Stimulated activated CD4-positive, alpha-beta T cell treated with anti-CD3 and anti-CD28 coated beads, Interleukin-2, amount 100 ng/mL, for 48 hours (primary cell): ENCODE measurements at places on chromosomes 2 and 18.

- no peak for DNase-seq
Observed at GRCh38 chr2:67660871-67661270, 263.7 kb downstream of the ETAA1 start.

- peak; percentile 61 for DNase-seq
Observed at GRCh38 chr2:75627902-75628504, 18.6 kb upstream of the MRPL19 start.

GRCh38 chr2:84919885-84920580 lies 14.6 kb downstream of the TMSB10 start:
- DNase-seq: no peak

DNA sequence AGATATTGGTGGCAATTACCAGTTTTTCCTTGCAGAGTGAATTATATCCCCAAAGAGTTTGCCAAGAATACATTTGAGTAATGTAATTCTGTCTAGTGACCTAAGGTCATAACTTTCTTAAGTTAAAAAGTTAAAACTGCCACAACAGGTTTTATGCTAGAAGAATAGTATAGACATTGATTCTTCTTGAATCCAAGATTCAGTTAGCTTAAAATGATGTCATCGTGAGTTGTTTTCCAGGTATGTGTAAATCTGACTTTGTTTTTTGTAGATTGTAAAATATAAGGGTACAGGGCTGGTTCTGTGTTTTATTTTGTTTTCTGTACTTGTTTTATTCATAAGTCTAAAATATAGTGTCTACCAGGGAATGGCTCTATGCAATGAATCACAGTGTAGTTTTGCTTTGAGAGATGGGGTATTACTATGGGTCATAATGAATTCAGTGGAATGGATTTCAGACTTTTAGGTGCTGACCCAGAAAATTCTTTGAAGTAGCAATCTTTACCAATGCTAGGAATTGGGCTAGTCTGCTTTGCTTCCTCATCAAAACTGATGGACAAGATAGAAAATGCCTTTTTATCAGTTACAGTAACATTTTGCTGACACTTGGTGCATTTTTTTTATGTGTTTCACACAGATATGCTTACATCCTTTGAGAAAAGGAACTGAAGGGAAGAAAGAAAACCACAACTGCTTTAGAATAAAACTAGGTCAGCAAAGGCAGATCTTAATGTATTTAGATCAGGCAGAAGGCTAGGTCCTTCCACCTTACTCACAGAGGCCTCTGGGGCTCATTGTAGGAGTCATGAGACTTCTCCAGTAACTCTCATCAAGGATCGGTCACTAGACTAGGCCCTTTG lies 20.8 kb upstream of the MGAT5 start:
- DNase-seq: no peak

DNA sequence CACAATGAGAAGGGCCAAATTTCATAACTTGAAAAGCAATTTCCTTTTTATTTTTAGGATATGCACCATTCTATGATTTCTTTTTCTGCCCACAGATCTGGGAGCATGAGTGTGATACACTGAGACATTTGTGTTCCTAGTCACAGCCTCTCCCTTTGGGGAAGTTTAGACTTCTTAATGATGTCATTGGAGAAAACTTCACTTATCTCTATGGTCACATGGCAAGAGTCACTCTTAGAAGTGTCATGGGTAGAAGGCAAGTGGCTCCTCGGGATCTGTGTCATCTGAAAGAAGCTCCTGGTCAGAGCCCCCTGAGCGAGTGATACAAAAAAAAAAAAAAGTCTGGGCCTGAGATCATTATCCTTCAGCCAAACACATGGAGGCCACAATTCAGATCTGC lies 62.5 kb upstream of the LGALSL start:
- DNase-seq: no peak

DNA sequence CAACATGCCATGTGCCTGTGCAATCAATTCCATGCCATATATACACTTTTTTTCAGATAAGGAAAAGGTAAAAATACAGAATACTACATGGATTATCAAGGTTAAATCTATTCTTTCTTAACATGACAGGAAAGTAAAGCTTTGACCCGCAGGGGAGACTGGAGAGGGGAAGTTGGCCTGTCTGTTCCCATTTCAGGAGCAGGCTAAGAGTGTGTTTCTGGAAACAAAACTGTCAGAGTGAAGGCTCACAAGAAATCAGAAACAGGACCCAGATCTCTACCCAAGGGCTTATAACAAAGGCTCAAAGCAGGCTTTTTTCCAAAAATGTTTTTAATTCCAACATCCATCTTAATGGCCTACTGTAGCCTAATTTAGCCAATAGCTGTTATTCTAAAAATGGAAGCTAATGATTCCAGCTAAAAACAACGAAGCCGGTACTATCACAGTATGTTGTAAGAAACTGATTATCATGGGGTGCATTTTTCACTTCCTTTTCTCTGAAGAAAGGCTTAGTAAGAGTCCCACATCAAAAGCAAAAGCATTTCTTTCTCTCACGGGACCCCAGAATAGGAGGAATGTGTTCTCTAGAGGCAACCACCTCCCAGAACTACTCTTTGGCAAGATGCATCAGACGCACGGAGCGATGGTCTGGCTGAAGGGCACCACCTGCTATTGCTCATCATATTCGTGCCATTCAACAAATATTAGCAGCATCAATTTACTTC lies 41.4 kb downstream of the FECH start:
- no peak for DNase-seq

- no peak for DNase-seq
Observed at GRCh38 chr2:27376866-27377617, 3.5 kb downstream of the ZNF513 start.

DNA sequence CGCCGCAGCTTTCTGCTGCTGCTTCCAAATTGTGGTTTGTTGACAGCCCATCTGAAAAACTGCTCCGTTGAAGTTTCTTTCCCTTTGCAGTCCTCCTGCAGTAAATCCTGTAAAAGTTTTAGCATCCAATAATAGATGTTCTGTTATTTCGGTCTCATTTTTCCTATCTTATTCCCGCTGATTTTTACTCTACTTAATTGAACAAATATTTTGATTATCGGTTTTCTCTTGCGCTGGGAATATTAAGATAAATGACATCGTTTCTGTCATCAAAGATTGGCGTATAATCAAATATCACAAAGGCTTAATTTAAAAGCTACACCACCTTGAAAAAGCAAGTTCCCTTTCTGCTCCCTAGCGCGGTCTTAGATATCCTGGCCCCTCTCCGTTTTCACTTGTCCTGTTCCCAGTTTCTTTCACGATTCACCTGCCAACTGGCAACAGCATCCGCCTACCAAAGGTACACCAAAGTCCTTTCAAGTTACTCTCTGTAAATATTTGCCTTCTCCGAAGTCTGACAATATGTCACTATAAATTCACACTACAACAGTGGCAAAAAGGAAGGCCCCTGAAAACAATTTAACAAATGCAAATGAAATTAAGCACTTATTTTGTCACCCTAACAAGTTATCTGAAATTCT lies 1.0 kb upstream of the STRN start:
- DNase-seq: no peak

- no peak for DNase-seq
Observed at GRCh38 chr2:176755537-176756135, 457.0 kb upstream of the HNRNPA3 start.

- DNase-seq: no peak
Observed at GRCh38 chr2:175792199-175792598, 209.9 kb downstream of the LNPK start.

- no peak for DNase-seq
Observed at GRCh38 chr2:937530-937929, 13.1 kb upstream of the SNTG2 start.

DNA sequence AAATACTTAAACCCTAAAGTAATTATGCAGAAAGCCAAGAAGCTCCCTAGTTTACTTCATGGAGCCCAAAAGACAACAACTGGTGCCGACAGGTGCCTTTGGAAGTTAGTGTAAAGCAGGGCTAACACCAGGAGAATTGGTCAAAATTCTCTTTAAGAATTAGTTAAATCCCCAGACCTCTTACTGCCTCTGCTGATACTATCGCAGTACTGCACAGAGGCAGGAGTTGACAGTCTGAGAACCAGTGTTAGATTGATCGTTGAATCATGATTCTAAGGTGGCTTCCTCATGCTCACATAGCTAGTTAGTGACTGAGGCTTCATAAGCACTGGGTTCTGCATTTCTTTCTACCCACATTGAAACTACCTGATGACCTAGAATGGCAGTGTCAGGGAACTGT lies 445.0 kb downstream of the XIRP2 start:
- DNase-seq: no peak

GRCh38 chr2:191065785-191066184 lies 51.8 kb upstream of the STAT1 start:
- DNase-seq: no peak

DNA sequence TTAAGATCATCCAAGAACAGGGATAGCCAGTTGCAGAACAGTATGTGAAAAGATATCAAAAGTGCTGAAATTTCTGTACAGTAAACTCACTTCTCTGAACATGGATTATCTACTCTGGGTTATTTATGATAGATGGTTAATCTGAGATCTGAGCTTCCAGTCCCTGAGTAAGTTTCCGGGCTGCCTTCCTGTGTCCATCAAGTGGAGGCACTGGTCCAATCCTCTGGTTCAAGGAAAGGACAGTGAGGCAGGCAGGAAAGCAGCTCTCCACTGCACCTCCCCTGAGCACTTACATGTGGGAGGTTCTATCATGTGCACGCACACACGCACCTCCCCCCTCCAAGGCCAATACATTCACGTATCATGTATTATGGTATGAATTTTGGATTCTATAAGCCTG lies 32.5 kb downstream of the GPR45 start:
- no peak for DNase-seq

DNA sequence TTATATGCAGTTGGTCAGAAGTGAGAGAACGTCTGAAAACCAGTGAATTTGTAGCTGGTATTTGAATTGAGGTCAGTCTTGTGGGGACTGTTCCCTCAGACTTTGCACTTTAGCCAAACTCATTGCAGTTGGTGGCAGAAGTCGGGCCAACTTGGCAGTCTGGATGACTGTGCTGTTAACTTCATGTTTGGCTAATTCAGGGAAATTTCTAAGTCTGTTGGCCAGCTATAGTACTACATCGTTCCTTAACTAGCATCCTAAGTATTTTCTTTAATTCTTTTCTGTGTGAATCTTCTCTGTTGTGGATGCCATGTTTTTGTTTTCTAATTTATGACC lies 806.8 kb upstream of the GCFC2 start:
- no peak for DNase-seq

DNA sequence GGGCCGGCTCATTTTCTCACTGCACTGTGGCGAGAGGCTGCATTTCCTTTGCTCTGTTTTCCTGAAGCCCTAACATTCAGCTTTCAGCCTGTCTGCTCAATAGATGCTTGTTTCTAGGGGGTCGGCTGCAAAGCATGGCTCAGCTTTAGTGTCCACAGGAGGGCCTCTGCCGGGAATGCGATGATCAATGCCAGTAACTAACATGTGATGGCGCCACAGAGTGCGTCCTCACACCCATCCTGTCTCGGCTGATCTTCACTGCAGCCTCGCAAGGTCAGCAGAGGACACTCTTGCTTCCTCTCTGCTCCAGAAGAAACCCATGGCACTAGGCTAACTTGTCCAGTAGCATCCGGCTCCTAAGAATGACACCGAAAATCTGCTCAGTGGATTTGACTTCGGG lies 156.4 kb upstream of the PXDN start:
- no peak for DNase-seq

- DNase-seq: no peak
Observed at GRCh38 chr2:32474381-32474780, 117.6 kb downstream of the BIRC6 start.

DNA sequence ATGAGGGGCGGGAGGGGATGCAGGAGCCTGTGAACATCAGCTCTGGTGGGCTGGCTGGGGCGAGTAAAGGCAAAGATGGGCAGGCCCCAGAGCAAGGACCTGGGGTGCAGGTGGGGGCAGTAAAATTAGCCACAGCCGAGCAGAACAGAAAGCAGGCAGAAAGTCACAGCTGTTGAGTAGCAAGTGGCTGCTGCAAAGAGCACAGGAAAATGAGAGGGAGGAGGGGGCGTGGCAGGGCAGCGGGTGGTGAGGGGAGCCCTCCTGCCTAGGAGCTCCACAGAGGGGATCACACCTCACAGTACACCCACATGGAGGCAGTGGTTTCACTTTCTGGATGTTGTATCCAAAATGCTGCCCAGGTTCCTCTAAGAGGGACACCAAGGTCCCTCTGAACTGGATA lies 79.6 kb downstream of the LBH start:
- DNase-seq: no peak

DNA sequence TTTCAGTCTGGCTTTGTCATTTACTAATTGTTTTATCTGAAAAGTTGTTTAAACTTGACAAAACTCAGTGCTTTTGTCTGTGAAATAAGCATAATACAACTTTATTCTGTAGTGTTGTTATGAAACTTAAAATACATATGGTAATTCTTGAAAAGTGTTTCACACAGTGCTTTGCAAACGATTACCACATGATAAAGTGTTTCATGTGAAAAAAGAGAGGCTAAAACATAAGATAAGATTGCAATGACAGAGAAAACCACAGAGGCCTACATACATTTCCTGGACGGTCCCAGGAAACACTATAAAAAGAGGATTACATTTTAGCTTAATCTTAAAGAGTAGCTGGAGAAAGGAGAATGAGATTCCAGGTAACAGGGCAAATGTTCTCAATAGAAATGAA lies 1934.6 kb upstream of the LRRTM1 start:
- no peak for DNase-seq

DNA sequence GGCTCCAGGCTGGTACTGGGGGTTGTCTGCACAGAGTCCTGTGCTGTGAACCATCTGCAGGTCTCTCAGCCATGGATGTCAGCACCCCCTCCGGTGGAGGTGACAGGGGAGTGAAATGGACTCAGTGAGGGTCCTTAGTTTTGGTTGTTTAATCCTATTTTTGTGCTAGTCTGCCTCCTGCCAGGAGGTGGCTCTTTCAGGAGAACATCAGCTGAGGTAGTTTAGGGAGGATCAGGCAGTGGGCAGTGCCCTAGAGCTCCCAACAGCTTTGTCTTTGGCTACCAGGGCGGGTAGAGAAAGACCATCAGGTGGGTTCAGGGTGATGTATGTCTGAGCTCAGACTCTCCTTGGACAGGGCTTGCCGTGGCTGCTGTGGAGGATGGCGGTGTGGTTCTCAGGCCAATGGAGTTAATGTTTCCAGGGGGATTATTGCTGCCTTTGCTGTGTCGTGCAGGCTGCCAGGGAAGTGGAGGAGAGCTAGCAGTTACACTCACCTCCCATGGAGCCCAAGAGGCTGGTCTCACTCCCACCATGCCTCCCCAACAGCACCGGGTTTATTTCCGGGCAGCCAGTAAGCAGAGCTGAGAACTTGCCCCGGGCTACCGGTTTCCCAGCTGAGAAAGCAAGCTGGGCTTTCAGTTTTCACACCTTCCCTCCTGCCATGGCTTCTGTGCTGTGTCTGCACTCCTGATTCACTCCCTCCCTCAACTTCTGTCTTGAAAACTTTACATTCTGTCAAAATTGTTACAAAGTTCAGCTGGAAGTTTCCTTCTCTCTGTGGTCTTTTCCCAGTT lies 563.4 kb downstream of the XIRP2 start:
- DNase-seq: no peak
